ENCODE measurements at places on chromosomes 1 and 21. TPM values are rescaled to one million over a fixed set of nuclear protein-coding genes. Genes with fewer than 3 reads are reported as not detected.

Gene DNAJC6
- 6.6 TPM for total RNA-seq

Gene PTAFR
- 5.6 TPM for total RNA-seq

Gene NRAS
- 67.3 TPM for total RNA-seq

Gene LIPI
- not detected for total RNA-seq

Gene SPRR2A
- not detected for total RNA-seq

Gene AGMAT
- total RNA-seq: 0.83 TPM

Gene FCRL6
- not detected for total RNA-seq

Gene MTX1
- total RNA-seq: 34.2 TPM

Gene CTSS
- 0.17 TPM for total RNA-seq

Gene OR2T35
- not detected for total RNA-seq

Gene ZNF326
- total RNA-seq: 12.7 TPM

Gene DDR2
- total RNA-seq: 17.0 TPM

Gene IL12RB2
- total RNA-seq: 0.56 TPM

Gene RCOR3
- 34.5 TPM for total RNA-seq

Gene TFF3
- not detected for total RNA-seq

Gene PM20D1
- total RNA-seq: not detected

Gene LRRC3
- total RNA-seq: 2.3 TPM

Gene NUF2
- 5.2 TPM for total RNA-seq

Gene IVL
- 0.50 TPM for total RNA-seq

Gene TBX19
- 0.68 TPM for total RNA-seq

Gene CD160
- not detected for total RNA-seq

Gene HPDL
- total RNA-seq: 0.33 TPM

Gene NGF
- 1.3 TPM for total RNA-seq

Gene ICOSLG
- total RNA-seq: 1.3 TPM

Gene MROH9
- not detected for total RNA-seq

Gene APOBEC4
- total RNA-seq: not detected

Gene CRP
- total RNA-seq: not detected

Gene MNDA
- not detected for total RNA-seq

Gene KCNN3
- total RNA-seq: not detected

Gene LAPTM5
- not detected for total RNA-seq

Gene SYT6
- not detected for total RNA-seq

Gene SPRR2D
- total RNA-seq: 13.8 TPM

Gene ST6GALNAC3
- total RNA-seq: 0.21 TPM

Gene TAS1R1
- total RNA-seq: 0.09 TPM

Gene CLDN14
- total RNA-seq: not detected

Gene RYR2
- not detected for total RNA-seq

Gene RAB42
- not detected for total RNA-seq

Measured in mammary epithelial cell (primary cell).